GM13976 (cell line): ENCODE measurements at places on chromosomes 6 and 20.

DNA sequence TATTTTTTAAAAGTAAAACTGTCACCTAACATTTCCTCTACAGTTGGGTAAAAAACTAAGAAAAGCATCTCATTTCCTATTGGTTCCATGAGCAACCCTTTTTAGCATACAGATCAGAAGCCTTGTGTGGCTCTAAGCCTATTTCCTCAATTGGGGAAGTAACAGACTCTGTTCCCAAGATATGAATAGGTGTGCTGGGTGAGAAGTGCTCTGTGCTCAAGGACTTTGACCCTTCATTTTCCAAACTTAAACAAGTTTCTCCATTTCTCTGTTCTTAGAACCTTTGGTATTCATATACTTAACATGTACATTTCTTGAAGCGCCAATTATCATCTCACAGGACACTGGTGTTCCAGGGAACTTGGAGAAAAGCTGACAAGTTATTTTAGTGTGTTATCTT lies 24.1 kb downstream of the CARMIL1 start:
- DNase-seq: no peak

DNA sequence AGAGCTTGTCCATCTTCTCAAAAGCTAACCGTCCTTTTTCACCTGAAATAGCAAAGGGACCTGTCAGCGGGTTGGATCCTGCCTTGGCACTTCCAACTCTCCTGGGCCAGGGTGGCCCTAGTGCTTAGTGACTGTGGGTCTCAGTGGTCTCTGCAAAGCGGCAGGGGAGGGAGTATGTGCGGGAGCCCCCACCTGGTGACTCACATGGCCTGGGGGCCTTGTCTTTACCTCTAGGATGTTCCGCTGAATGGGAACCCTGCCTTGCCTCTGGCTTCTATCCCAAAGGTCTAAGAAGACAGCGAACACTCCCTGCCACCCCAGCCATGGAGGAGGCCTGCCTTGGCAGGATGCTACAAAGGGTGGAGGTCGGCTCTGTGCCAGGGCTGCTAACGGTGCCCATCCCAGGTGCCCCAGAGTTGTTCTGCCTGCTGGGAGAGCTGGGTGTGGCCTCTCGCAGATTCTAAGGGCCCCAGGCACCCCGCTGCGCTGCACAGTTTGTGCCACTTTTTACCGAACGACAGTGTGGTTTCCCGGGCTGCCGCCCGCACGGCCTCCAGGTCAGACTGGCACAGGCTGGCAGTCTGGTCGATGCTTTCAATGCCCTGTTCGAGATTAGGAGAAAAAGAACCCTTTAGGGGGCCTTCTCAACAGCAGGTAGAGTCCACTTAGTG lies 77.2 kb downstream of the PTPN1 start:
- DNase-seq: no peak

- DNase-seq: no peak
Measured at GRCh38 chr6:160162030-160162566, 40.5 kb downstream of the SLC22A1 start.

GRCh38 chr6:144477856-144478255 lies 192.7 kb downstream of the UTRN start:
- DNase-seq: no peak

DNA sequence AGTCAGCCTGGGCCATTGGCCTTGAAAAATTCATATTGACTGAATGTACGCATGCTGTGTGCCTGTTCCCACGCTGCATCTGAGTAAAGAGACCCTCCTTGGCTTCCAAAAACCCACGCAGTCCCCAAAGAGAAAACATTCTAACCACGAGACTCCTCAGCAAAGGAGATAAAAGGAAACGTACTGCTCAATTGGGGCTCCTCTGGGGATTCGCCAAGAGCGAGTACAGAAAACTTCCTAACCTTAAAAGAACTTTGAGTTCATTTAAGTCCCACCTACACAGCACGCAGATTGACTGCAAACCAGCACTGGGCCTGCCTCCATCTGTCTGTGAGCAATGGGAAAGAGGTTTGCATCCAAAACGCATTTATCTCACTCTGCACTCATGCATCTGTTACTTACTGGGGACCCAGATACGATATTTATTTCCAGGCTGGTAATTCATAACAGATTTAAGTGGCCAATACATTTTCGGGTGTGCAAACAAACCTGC lies 505.9 kb upstream of the CHD6 start:
- no peak for DNase-seq

DNA sequence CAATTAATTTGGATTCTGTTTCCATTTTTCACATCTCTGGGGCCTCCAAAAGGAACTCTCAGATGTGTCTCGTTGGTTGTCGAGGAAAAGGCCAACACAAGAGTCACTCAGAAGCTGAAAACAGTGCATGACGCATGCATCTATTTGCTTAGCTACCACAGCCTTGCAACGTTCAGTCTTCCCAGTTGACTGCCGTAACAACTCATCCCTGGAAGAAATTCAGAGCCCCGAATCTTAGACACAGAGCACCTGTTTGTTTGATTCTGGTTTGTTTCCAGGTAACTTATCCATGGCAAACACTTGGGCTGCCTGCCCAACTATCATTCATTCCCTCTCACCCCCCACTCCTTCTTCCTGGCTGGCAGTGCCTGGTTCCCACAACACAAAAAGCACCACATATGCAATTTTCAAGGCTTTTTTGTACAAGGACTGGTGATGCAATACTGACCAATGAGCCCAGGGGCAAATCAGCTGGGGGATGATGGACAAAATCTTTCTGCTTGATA lies 60.5 kb downstream of the ZMYND8 start:
- no peak for DNase-seq

- DNase-seq: no peak
Measured at GRCh38 chr6:24064106-24064505, 61.9 kb upstream of the NRSN1 start.

DNA sequence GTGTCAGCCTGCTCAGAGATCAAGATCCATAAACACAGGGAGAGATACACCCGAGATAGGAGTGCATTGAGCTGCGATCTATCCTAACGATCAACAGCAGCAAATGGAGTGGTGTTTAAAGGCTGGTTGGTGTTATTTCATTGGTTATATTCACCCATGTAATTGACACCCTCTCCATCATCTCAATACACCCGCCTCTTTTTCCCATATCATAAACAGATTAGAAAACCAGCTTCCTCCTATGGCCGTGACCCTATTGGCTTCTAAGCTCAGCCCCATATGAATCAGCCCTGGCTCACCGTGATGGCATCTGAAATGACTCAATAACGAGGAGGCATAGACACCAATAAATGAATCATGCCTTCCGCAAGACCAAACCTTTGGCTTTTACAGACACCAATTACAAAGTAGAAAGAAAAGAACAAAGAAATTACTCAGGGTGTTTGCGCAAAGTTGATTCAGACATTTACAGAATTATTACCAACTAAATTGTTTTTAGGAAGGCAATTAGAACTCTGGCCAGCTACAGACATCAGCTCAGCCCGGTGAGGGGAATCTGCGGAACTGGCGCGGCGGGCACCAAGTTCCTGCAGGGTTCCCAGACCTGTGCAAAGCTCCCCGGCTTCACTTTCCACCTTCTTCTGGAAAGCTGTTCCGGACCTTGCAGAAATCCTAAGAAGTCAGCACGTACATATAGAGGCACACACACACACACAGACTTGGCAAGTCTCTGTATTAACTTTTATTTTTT lies 11.5 kb downstream of the PMEPA1 start:
- no peak for DNase-seq

GRCh38 chr6:68778356-68779020 lies 143.4 kb downstream of the ADGRB3 start:
- DNase-seq: no peak

- DNase-seq: no peak
Measured at GRCh38 chr20:14928083-14928482, 590.7 kb upstream of the FLRT3 start.

- DNase-seq: no peak
Measured at GRCh38 chr6:139846538-139847456, 472.3 kb upstream of the CITED2 start.

DNA sequence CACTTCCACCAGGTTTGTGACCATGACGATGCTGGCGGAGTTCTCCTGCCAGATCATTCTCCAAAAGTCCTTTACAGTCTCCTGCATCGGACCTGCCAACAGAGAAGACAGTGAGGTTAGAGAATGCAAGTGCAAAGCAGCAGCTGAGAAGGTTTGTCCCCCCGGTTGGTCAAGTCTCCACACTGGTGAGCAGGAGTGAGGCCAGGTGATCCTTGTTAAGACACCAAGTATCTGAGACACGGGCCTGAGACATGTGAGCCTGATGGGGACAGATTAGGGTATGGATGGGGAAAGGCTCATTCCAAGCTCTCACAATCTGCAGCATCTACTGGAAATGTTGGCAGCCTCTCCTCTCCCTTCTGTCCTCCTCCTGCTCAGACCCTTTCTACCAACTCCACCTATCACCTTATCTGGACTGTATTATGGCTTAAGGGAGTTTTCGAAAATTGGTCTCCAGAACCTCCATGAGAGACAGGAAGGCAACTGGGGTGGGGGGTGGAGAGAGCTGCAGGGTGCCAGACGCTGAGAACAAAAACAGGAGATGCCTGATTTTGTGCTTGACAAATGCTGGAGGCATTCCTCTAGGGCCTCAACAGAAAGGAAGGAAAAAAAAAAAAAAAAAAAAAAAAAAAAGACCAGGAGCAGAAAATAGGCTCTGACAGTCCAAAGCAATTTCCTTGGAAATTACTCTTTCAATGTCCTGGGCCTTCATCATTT lies 500.4 kb upstream of the CHD6 start:
- no peak for DNase-seq

DNA sequence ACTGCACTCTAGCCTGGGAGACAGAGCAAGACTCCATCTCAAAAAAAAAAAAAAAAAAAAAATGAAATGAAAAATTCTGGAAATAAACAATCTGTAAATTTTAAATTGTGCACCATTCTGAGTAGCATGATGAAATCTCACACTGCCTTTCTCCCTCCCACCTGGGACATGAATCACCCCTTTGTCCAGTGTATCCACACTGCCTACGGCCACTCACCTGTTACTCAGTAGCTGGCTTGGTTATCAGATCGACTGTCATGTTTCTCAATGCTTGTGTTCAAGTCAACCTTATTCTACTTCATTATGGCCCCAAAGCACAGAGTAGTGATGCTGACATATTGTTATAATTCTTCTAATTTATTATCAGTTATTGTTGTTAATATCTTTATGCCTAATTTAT lies 58.7 kb upstream of the MTHFD1L start:
- no peak for DNase-seq

DNA sequence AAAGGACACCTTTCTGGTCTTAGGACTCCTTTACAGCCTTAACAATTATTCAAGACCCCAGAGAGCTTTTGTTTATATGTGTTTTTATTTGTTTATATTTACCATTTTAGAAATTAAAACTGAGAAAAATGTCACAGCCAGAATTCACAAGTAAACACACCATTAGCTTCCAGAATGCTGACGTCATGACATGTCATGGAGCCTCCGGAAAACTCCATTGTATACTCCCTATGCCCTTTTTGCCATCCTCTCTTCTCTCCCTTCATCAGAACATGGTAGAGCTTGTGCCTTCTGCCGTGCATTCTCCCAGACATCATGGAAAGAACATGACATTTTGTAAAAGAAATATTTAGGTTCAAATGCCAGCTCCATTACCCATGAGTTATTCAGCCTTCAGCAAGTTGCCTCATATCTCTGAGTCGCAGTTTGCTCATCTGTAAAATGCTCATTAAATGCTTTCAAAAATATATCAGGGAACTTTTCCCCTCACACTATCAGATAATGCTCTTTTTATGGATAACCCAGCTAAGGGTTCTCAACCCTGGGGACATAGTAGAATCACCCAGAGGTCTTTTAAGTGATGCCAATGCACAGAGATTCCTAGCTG lies 27.8 kb downstream of the TNFAIP3 start:
- DNase-seq: no peak

DNA sequence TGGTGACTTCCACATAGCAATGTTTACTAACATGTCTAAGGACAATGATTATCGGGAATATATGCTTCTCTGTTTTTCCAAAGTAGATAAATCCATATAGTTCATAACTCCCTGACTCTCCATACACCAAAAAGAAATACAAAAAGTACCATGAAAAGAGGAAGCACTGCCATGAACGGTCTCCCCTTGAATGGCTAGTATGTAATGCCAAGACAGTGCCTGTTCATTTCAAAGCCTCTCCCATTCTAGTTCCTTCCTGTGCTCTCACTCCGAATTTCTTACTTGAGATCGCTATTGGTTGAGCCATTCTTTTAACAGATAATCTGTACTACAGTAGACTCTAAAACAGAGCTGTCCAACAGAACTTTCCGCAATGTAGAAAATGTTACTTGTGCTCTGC lies 54.8 kb upstream of the EDN1 start:
- no peak for DNase-seq

GRCh38 chr6:96466147-96466863 lies 55.3 kb upstream of the UFL1 start:
- DNase-seq: no peak

- no peak for DNase-seq
Measured at GRCh38 chr6:15263780-15264374, 18.0 kb downstream of the JARID2 start.
